ENCODE measurements at places on chromosomes 6 and 20.

GRCh38 chr6:89359561-89359960 is 7.0 kb upstream of the UBE2J1 start:
- no peak for DNase-seq

- DNase-seq: no peak
Observed at GRCh38 chr6:166760288-166760687, 133.2 kb upstream of the RPS6KA2 start.

- DNase-seq: peak; percentile 79
Observed at GRCh38 chr6:34143884-34144580, 1.9 kb downstream of the GRM4 start.

DNA sequence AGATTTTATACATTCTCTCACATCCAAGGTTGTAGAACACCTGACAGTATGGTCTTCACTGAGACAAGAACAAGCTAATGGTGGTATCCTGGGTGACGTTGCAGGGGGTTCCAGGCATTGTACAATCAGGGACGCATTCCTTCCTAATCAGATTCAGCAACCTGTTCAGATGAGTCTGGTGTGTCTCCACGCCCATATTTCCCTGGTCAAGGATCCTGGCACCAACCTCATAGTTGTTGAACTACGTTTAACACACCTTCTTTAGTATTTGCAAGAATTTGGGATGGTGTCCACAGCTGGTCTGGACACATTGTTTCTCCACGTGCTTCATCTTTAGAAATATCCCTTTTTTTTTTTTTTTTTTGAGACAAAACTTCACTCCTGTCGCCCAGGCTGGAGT is 161.0 kb upstream of the CDYL start:
- DNase-seq: no peak

DNA sequence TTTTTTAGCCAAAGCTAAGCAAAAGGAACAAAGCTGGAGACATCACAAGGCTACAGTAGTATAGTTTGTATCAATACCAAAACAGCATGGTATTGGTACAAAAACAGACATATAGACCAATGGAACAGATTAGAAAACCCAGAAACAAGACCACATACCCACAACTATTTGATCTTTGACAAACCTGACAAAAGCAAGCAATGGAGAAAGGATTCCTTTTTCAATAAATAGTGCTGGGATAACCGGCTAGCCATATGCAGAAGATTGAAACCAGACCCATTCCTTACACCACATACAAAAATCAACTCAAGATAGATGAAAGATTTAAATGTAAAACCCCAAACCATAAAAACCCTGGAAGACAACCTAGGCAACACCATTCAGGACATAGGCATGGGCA is 5.0 kb downstream of the RFPL4B start:
- DNase-seq: no peak

DNA sequence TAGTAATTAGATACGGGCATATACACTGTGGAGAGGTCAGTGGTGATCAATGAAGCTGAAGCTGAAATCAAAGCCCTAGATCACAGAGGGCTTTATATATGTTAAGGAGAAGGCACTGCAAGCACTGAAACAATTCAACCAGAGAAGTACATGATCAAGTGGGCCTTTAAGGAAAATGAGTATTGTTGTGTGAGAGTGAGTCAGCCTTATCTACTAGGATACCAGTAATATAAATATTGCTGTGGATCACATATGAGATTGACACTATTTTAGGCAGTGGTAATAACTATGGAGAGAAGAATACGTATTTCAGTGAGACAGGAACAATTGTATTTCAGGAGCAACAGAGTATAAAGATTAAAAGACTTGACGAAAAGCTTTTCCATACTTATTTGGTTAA is 1172.2 kb upstream of the GJE1 start:
- DNase-seq: no peak

DNA sequence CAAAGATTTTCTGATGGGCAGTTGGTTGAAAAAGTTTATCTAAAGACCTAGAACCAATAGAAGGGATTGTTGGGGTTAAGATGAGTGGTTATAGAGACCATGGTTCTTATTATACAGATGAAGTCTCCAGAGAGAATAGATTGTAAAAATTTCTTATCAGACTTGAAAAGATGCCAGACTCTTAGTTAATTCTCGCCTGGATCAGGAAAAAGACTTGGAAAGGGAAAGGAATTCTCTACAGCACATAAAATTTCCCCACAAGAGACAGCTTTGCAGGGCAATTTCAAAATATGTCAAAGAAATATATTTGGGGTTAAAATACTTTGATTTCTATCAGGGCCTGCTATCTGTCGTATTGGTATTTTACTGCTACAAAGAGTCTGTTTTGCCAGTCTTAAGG is 582.6 kb downstream of the UTRN start:
- no peak for DNase-seq

- no peak for DNase-seq
Observed at GRCh38 chr20:24257171-24257570, 212.3 kb upstream of the SYNDIG1 start.

DNA sequence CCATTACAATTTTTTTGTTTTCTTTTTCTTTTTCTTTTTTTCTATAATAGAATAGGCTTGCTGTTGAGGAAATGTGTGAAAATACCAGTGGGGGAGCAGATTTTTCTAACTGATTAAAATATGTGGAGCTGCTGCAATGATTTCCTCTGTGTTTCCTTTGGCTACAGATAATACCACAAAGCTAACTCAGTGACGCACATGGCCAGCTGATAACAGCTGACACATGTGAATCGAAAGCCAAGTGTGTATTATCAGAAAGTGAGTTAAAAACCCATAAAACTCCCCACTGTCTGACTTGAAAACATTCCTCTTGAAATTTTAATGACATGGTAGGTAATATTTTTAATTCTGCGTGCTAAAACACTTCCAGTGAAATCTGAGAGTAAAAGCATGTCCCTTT is 70.8 kb upstream of the AHI1 start:
- no peak for DNase-seq

- DNase-seq: no peak
Observed at GRCh38 chr6:42138630-42139619, 3.5 kb downstream of the C6orf132 start.

DNA sequence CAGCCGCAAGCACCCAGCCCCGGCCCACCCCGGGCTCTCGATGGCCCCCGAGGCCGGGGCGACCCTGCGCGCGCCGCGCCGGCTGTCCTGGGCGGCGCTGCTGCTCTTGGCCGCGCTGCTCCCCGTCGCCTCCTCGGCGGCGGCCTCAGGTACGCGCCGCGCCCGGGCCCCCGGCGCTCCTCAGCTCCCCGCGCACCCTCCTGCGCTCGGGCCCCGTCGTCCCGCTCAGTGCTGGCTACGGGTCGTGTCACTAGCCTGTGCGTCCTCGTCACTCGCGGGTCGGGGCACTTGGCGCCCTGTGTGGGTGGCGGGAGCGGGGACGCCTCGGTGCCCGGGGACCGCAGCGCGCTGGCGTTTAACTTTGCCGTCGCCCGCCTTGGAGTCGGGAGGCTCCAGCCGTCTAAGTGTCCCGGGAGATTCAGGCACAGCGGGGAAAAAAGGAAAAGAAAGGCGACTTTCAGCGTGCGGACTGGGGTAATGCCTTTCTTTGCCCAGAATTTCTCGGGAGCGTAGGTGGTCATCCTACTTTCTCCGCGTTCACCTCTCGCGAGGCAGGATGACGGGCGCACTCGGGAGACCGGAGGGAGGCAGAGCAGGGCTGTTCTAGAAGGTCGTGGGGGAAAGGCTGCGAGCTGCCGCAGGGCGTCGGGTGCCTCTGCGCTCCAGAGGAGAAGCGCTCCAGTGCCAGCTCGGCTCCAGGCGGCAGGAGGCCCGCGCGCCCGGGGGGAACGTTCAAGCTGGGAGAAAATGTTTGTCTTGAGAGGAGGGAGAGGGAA is 545 bp downstream of the FNDC1 start:
- no peak for DNase-seq

DNA sequence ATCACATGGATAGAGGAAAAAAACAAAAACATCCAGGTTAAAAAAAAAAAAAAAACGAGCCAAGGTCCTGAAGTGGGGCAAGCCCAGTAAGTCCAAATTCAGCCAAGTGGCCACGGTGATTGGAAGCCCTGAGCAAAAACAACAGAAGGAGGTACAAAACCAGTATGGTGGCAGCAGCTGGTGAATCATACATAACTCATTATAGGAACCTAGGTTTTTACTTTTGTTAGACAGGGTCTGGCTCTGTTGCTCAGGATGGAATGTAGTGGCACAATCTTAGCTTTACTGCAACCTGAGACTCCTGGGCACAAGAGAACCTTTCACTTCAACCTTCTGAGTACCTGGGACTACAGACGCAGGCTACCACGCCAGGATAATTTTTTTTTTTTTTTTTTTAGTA is 22.7 kb upstream of the MYB start:
- DNase-seq: no peak

DNA sequence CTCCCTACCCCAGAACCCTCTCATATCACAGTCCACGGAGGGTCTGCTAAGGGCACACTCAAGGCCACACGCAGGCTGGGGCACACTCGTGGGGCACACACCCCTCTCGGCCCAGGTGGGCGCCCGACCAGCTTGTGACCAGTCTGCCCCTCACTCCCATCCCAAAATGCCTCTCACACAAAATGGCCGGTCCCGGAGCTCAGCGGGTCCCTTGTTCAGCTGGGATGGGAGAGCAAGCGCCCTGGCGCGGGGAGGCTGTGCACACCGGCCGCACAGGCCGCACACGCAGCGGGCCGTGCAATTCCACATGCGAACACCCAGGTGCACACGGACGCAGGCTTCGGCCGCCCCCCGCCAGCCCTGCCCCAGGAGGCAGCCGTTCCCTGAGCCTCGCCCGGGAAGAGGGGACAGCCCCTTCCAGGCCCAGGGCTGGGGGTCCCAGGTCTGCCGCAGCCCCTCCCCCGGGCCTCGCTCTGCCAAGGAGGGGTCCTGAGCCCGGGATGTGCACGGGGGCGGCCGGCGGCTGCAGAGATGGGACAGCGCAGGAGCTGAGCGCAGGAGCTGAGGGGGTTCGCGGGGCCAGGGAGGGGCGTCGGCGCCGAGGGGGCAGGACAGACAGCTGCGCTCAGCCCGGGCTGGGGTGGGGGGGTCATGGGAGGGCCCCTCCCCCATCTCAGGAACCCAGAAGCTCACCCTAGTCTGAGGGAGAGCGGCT is 1.3 kb downstream of the KCNQ2 start:
- no peak for DNase-seq

DNA sequence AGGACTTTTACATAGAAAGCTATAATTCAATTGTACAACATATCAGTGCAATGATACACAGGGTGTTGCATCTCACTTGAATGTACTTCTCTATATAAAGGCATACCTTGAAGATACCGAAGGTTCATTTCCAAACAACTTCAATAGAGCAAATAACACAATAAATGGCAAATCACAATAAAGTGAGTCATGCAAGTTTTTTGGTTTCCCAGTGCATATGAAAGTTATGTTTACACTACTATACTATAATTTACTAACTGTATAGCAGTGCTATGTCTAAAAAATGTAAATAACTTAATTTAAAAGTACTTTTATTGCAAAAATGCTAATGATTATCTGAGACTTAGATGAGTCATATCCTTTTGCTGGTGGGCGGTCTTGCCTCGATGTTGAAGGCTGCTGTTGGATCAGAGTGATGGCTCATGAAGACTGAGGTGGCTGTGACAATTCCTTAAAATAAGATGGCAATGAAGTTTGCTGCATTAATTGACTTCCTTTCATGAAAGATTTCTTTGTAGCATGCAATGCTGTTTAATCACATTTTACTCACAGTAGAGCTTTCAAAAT is 188.8 kb downstream of the TASP1 start:
- no peak for DNase-seq

DNA sequence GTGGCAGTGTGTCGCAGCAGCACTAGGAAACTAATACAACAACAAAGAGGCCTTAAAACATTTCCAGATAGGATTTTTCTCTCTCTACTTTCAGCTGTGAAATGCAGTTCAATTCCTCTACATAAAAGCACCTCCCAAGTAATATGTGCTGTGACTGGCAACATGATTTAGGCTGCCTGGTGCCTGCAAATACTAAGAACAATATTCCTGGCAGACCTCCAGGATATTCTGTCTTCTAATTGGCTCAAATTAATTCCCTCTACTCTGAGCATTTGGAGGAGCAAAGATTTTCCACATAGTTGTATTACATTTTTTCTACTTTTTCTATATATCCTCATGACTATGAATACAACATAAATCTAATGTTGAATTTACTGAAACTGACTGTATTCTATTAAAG is 33.2 kb downstream of the SCGN start:
- no peak for DNase-seq

- DNase-seq: no peak
Observed at GRCh38 chr6:48109944-48110343, 1.1 kb downstream of the PTCHD4 start.

- no peak for DNase-seq
Observed at GRCh38 chr6:39811835-39812345, 19.7 kb downstream of the DAAM2 start.

DNA sequence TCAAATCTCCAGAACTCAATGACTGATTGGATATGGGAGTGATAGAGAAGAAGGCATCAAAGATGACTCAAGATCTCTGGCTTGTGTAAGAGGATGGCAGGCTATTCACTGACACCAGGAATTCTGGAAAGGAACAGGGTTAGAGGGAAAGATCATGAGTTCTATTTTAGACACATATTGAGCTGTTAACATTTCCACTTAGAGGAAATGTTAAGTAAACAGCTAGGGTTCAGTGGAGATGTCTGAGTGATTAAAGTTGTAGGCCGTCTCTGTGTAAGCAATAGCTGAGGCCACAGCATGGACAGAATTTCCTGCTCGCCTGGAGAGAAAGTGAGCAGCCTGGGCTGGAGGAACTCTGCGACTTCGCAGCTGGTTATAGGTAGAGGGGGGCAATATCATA is 21.0 kb downstream of the ZC3H12D start:
- DNase-seq: no peak

GRCh38 chr6:82882363-82883023 is 183.1 kb downstream of the UBE3D start:
- no peak for DNase-seq

DNA sequence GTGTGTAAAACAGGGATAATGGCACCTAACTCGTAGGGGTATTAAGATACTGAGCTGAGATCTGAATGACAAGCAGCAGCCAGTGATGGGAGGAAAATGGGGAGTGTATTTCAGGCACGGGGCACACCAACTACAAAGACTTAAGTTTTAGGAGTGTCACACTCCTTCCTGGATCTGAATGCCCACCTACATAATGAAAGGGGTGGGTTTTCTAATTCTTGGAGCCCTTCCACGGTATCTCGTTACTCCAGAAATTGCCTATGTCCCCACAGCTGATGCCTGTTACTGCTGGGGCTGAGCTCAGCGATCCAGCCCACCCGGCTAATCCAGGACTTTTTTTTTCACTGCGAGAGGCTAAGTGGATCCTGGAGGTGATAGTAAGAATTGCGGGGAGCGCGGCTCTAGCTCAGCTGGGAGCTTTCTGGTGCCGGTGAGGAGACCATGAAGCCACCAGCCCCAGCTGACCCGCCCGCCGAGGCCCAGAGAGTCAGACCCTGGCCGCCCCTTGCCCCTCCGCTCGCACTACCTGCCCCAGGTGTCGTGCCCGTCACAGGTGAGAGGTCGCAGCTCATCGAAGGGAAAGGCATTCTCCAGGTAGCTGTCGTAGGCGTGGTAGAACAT is 727 bp downstream of the EDEM2 start:
- DNase-seq: peak; percentile 51
